ENCODE measurements at places on chromosomes 3 and 15.

- no peak for DNase-seq
Observed at GRCh38 chr3:52554026-52554755, 17.8 kb downstream of the UQCC5 start.

DNA sequence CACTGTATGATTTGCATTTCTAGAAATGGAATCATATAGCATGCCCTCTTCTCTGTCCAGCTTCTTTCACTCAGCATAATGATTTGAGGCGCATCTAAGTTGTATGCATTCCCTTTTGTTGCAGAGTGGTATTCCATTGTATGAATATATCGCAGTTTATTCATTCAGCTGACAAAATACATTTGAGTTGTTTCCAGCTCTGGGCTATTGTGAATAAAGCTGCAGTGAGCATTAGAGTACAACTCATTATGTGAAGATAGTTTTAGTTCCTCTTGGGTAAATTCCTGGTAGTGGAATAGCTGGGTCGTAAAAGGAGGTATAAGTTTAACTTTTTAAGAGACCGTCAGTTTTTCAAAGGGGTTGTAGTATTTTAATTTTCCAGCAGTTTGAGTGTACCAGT, 38.5 kb upstream of the POLR2M start:
- DNase-seq = no peak

GRCh38 chr3:45781841-45782240, 14.5 kb downstream of the SLC6A20 start:
- no peak for DNase-seq

DNA sequence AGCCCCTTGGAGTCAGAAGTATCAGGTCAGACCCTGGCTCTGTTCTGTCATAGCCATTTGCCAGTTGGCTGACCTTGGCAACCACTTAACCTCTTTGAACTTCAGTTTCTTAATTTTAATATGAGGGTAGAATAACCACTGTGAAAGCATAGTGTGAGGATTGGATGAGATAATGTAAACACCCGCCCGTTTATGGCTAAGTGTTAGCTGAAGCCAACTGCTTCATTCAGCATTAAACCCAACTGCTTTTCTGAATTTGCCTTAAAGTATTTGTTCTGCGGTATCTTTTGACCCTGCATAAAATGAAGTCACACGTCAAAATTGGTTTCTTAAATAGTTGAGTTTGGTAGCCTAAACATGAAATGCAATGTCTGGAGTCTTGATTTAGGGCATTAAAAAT, 121.5 kb upstream of the ABHD17C start:
- DNase-seq = no peak

Data from CD4-positive, alpha-beta T cell treated with Interleukin-15 for 4 hours (primary cell).